SW480 (cell line): ENCODE measurements at places on chromosomes 1 and 21.

GRCh38 chr1:227572752-227573151 is 9.4 kb downstream of the ZNF678 start:
- no peak for DNase-seq

DNA sequence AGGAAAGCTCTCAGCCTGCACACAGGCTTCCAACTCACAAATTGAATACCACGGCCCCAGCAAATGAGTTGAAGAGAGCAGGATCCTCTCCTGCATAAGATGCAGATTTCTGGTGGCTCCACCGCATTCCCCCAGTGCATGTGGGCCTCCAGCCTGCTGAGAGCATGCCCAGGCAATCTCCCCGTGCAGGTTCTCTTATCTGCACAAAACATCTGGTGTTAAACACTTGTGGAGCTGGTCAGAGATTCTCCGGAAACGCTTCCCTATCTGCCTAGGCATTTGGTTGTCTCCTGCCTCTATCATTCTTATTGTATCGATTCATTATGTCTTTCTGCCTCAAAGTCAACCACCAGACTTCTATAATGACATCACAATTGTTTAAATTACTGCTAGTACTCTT is 1349.0 kb upstream of the B3GALT2 start:
- DNase-seq = no peak

DNA sequence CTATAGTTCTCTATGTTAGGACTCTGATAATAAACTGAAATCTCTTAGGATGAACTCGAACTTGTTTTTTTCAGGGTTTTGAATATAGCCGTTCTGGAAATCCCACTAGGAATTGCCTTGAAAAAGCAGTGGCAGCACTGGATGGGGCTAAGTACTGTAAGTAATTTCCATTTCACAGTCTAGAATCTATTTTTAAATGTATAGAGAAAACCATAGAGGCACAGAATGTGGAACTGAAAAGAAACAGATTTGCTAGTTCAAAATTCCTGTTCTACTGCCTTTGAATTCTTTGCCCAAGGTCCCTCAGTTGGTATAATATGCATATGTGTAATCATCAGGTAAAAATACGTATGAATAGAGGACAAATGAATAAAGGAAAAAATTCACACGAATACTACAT is 4.8 kb downstream of the CTH start:
- DNase-seq = no peak

DNA sequence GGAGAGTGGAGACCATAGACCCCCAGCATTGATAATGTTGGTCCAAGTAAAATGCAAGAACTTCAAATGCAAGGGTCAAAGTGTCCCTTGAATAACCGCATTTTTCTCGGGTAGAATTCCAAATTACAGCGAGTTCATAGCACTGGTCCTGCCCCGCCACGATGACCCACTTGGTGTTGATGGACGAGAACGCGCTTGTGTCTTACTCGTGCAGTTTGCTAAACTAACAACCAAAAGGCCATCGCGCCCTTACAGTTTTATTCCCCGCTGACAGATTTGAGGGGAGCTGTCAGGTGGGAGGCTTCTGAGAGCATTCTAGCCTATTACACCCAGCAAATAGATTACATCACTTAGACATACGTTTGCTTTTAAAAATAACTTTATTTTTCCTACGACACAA is 17.3 kb upstream of the TSPEAR start:
- DNase-seq = no peak

DNA sequence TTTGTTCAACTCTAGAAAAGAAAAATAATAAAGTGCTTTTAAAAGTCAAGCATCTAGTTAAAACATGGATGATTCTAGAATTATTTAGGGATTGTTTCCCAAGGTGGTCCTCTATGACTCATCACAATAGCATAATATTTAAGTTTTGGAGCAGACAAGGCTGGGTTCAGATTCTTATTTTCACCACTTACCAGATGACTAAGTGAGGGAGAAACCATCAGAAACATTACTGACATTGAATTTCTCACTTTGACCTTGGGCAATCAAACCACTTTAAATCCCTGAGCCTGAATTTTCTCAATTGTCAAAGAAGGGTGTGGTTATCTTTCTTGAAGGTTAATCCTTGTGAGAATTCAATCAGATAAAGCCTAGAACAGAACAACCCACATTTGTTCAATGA is 102.5 kb upstream of the PTGFR start:
- no peak for DNase-seq

DNA sequence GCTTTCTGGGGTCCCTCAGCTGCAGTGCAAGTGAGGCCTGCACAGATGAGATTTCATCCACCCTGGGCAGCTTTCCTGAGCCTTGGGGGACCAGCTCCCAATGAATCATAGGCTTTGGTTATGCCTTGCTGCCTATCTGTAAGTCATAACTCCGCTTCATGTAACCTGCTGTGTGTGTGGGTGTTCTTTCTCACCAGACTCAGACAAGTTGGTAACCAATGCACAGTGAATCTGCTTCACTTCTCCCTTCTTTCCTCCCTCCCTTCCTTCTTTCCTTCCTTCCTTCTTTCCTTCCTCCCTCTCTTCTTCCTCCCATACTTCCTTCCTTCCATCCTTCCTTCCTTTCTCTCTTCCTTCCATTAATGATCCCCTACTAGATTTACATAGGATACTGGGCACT is 34.4 kb upstream of the PSMB2 start:
- no peak for DNase-seq

DNA sequence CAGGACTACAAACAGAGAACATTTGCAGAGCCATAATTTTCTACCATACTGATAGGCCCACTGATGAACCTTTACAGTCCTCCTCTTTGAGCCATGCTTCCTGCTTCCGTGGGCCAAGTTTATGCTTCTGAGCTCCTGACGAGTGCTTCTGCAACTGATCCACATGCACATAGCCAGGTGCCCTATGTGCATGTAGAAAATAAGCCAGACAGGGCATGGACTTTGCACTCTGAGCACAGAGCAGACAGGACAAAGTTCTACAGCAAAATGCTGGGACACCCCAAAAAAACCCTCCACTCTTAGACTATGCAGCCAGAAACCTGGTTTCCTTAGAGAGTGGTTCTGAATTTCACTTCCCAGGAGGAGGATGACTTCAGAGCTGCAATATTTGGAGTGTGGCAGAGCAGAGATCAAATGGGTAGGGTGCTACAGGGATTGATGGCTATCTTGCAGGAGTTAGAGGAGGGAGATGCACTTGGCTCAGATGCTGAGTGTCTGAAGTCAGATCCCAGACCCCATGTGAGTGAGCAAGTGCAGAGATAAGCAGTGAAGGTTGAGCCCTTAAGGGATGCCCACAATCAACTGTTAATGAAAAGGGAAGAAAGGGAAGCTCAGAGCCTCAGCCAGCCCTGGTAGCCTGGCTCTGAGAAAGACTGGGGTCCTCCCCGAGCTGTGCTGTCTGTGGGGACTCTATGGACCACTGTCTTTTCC is 230.9 kb downstream of the DUSP10 start:
- no peak for DNase-seq

GRCh38 chr1:201507360-201507675 is 395 bp upstream of the CSRP1 start:
- no peak for DNase-seq

GRCh38 chr1:243621973-243622372 is 228.1 kb downstream of the AKT3 start:
- DNase-seq = no peak

DNA sequence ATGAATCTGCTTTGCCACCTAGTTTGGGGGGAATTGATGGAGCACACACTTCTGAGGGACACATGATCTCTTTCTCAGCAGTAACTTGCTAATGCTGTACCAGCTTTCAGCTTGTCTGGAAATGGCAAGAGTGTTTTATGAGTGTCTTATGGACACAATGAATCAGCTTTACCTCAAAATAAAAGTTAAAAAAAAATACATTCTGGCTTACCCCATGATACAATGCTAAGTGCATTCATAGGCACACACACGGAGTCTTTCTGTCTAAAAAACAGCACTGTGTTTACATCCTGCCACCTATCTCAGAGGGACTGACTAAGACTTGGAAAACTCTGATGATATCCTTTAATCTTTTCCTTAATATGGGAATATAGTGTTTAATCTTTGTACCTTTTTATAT is 455.5 kb upstream of the ADAMTS5 start:
- DNase-seq = no peak

DNA sequence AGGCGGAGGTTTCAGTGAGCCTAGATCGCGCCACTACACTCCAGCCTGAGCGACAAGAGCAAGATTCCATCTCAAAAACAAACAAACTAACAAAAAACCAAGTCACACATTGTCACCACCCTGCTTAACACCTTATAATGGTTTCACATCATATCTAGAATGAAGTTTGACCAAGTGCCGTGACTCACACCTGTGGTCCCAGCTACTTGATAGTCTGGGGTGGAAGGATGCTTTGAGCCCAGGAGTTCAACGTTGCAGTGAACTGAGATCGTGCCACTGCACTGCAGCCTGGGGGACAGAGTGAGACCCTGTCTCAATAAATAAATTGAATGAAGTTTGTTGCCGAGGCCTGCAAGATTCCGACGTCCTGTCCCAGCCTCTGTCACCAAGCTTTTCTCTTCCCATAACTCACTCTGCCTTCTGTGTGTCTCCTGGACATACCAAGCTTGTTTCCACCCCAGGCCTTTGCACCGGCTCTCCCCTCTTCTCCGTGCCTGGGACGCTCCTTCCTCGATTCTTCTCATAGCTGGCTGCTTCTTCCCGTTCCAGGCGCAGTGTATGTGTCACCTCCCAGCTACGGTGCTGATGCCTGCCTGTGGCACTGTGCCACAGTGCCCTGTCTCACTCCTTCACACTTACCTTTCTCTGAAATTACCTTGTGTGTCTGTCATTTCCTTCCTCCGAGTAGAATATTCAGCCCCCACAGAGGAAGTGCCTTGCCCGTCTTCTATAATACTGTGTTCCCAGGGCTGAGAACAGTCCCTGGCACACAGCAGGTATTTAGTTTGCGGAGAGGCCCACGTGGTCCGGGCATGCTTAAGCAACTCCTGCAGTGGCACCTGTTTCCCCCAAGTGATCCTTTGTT is 3.8 kb upstream of the SELENON start:
- DNase-seq = no peak

DNA sequence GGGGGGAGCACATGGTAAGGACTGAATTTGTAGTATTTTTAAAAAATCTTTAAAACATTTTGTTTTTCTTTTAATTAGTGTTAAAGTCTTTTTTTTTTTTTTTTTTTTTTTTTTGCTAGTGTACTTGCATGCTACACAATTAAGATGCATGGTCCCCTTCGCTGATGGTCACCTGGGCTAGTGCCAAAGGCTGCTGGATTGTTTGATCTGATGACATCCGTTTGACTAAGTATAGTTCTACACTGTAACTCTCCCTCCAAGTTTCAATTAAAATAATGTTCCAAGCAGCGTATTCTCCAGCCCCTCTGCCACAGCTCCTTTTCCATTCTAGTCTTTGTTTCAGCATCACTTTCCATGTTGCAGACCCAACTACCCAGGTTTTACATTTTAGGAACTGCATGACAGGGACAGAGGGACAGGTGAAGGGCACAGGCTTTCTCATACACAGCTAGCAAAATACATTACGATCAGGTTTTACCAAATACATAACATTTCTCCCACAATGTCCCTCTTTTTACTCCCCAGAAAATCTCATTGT is 852 bp upstream of the RAVER2 start:
- peak; percentile 20 for DNase-seq

- peak; percentile 50 for DNase-seq
Measured at GRCh38 chr1:76074321-76075187, at the start of gene ST6GALNAC3. TSS of gene ST6GALNAC3 (plus strand) at chr1:76074746.

- DNase-seq = no peak
Measured at GRCh38 chr1:169594391-169594790, 8.1 kb upstream of the F5 start.

- peak; percentile 75 for DNase-seq
Measured at GRCh38 chr1:15849775-15850324, 2.3 kb downstream of the SPEN start.

DNA sequence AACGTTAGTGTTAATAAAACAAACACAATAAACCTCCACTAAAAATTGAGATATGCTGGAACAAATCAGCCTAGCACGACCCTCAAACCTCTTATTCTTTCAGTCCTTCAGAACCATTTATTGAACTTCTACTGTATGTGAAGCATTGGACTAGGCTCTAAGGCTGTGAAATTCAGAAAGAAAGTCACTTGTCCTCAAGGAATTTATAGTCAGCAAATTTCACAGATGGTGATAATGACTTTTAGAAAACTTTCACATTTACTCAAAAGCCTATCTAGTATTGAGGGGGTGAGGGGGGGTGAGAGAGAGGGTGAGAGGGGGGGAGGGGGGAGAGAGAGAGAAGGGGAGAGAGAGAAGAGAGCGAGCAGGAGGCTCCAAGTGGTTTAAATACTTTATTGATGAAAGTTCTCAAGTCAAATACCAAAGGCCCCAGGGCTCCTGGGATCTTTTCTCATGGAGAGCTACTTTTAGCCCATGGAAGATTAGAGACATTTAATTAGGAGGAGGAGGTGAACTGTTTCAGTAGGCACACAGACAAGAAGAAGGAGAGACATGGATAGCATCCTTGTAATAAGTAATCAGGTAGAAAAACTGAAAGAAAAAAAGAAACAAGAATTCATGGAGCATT is 66.3 kb upstream of the SSX2IP start:
- DNase-seq = no peak

GRCh38 chr1:168344517-168344916 is 63.8 kb downstream of the TBX19 start:
- DNase-seq = no peak

GRCh38 chr21:16363518-16363917 is 633.7 kb downstream of the USP25 start:
- DNase-seq = no peak

DNA sequence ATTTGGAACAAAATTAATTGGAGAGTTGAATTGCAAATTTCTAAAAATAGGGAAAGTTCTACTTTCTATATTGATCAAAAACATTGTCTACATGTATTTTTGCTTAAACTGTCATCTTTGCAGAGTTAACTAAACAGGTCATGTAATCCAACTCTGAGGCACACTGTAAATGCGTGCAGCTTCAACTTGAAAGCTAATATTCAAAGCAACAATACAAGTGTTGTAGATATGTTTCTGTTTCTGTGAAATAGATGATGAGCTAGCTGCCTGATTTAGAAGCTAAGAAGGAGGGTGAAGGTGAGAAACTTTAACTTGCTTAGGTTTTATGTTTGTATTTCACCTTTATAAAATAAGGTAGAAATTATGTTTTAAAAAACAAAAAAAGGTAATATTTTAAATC is 77.2 kb downstream of the IVNS1ABP start:
- DNase-seq = no peak

DNA sequence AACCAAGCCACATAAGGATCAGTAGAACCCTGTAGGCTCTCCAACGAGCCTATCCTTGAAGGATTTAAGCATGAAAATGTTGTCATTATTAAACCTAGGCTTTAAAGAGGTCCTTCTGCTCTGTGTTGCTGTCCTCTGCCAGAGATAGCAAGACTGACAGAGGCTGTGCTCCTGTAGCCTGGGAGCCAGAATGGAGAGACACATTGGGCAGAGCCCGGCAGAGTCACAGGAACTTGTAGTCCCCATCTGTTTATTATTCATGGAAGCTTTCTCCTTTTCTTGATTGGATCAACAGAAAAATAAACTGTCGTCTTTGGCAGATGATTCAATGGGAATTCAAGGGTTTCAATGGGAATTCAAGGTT is 19.2 kb upstream of the SLAMF1 start:
- no peak for DNase-seq

DNA sequence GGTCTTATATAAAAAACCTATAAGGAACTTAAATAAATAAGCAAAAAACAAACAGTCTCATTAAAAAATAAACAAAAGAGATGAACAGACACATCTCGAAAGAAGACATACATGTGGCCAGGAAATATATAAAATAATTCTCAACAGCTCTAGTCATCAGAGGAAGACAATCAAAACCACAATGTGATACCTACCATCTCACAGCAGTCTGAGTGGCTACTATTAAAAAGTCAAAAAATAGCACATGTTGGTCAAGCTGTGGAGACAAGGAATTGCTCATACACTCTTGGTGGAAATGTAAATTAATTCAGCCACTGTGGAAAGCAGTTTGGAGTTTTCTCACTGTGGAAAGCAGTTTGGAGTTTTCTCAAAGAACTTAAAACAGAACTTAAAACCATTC is 100.3 kb upstream of the ADAMTS5 start:
- no peak for DNase-seq
